ENCODE measurements at places on chromosomes 7 and 10.

DNA sequence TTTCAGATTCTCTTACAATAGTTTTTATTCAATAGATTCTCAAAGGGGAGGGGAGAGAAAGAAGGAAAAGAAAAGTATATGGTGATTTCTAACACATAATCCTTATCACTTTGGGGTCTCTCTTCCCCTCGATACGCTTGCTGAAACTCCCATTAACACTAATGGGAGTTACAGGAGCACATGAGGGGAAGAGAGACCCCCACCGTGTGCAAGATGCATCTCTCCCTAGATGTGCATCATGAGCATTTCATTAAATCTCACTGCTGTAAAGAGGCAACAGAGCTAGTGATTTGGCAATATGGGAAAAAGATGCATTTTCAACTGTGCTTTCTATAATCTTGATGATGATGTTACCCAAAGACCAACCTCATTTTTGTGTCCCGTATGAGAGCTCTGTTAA is 177.4 kb downstream of the SKAP2 start:
- no peak for DNase-seq

- DNase-seq: no peak
Observed at GRCh38 chr7:128792471-128793180, 858 bp downstream of the CCDC136 start.

GRCh38 chr10:102935505-102935904 is 17.4 kb downstream of the CNNM2 start:
- no peak for DNase-seq

DNA sequence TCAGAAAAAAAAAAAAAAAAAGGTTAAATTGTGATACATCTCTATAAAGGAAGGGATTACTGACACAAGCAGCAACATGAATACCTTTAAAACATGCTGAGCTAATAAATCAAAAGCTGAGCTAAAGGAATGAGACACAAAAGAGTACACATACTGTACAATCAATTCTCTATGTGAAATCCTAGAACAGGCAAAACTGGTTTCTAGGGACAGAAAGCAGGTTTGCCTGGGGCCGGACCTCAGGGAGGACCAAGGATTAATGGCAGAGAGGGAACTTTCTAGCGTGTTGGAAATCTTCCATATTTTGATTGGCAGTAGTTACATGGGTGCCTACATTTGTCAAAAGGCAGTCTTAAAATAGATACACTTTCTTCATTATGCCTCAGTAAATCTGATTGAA is 52.5 kb downstream of the KLRG2 start:
- DNase-seq: no peak

DNA sequence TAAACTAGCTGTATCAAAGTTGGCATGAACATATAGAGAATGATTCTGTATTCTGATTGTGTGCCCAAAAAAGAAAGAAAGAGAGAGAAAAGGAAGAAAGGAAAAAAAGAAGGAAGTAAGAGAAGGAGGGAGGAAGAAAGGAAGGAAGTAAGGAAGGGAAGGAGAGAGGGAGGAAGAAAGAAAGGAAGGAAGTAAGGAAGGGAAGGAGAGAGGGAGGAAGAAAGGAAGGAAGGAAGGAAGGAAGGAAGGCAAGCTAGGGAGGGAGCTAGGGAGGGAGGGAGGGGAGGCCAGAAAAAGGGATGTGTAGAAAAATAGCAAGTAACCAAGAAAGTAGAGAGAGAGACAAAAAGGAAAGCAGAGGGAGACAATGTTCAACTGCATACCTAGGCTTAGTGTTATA is 60.7 kb upstream of the TARP start:
- no peak for DNase-seq

DNA sequence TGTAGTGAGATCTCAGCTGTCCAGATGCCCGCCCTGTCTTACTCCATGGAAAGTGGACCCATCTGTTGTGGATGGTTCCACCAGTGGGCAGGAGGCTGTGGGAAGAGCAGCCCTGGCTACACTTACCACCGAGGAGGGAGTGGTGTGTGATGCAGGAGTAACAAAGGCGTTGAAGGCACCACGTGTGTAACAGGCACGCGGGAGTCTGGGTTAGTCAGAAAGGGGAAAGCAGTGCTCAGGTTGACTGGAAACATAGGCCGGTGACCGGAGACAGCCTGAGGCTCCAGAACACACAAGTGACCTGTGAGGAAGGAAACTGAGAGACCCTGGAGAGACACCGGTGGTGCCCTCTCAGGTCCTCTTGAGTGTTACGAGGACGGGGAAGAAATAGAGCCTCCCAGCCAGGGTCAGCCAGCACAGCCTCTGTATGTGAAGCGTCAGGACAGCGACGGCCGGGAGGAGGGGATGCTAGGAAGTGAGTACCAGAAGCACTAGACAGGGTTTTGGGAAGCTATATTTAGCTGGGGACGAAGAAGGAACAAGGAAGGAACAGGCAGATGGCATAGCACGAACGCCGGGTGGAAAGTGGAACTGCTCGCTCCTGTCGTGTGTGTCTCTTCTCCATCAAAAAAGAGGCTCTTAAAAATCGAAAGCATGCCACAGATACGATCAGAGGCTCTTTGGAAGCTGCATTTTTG is 51.7 kb downstream of the DAGLB start:
- DNase-seq: no peak

DNA sequence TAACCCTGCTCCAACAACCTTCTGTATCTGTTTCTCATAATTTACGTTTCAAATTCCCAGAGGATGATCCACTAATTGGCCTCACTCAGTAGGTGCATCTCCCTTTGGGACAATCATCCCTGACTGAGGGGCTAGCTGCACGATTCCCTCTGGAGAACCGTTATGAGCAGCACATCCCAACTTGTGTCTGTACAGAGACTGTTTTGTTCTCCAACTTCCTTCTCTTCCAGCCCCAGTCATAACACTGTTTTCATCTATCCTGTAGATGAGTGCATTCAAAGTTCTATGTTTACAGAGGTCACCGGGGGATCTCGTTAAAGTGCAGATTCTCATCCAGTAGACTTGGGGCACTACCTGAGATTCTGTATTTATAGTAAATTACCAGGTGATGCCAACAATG is 187.2 kb downstream of the REEP3 start:
- no peak for DNase-seq

Measured in EH (cell line).